Femur (tissue), 1 donor: ENCODE measurements at places on chromosomes 16 and 17.

DNA sequence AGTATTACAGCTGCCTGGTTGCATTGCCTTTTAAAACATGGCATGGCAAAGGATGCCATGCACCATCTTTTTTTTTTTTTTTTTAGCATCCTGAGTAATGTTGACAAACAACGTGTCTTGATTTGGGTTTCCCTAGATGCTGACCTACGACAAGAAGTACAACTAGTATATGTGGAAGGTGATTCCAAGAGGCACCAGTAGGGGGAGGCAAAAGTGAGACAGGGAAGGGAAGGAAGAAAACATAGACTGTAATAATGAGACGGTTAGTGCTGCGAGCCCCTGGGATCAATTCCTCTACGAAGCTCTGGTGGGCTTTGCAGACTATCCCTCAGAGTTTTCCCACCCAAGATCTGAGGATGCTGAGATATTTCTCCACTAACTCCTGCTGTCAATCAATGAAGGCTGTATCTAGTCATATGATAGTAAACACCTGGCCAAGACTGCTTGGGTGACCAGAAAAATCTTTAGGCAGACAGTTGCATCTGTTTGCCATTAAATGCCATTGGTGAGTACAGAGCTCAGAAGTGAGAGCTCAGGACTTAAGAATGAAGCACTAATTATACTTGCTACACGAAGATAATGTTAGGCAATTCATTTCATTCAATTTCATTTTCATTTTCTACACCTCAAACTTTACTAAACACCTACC lies 458.6 kb upstream of the GOT2 start:
- DNase-seq: no peak

DNA sequence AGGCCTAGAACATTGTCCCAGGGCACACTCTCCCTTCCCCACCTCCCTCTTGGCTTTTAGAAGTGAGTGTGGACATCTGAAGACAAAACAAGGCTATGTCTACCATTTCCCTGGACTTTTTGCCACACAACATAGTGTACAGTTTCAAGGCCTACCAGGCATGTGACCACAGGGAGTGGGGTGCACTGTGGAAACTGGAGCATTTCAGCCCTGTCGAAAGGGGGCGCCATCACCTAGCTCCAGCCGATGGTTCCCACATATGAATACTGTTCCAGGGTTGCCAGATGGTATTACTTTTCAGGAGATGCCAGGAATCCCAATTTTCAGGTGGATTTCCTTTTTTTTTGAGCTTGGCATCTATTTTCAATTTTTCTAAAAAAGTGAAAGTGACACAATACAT lies 140.7 kb downstream of the KATNIP start:
- DNase-seq: no peak

- DNase-seq: peak; percentile 58
These were observed 20.9 kb downstream of the MRC2 start for GRCh38 chr17:62648251-62648955.

DNA sequence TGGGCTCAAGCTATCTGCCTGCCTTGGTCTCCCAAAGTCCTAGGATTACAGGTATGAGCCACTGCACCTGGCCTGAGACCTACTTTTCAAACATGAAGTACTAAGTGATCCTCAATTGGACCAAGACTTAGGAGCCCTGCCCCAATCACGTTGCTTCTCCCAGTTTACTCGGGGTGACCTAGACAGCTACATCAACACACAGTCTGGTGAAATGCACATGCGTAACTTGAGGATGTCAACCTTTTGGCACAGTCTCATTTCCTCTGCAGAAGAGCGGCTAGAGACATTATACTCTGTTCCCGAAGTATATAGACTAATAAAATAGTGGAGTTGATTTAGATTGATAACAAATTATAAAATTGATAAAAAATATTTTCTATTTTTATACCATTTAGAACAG lies 17.1 kb downstream of the FTO start:
- DNase-seq: no peak

GRCh38 chr16:24966031-24966430 lies 49.1 kb downstream of the ARHGAP17 start:
- no peak for DNase-seq

GRCh38 chr17:64245218-64246145 lies 17.6 kb downstream of the TEX2 start:
- DNase-seq: no peak

GRCh38 chr16:81861503-81861902 lies 82.4 kb downstream of the PLCG2 start:
- DNase-seq: peak; percentile 38

GRCh38 chr16:63653044-63653839 lies 1468.6 kb downstream of the CDH11 start:
- no peak for DNase-seq

GRCh38 chr17:39576187-39576586 lies 31.5 kb downstream of the NEUROD2 start:
- no peak for DNase-seq

GRCh38 chr17:50547035-50547735 lies at the start of gene SPATA20:
Gene SPATA20, plus strand, starts transcription at chr17:50547174. Its CDS starts 35 bp downstream, at chr17:50547209.
- peak; percentile 92 for DNase-seq

DNA sequence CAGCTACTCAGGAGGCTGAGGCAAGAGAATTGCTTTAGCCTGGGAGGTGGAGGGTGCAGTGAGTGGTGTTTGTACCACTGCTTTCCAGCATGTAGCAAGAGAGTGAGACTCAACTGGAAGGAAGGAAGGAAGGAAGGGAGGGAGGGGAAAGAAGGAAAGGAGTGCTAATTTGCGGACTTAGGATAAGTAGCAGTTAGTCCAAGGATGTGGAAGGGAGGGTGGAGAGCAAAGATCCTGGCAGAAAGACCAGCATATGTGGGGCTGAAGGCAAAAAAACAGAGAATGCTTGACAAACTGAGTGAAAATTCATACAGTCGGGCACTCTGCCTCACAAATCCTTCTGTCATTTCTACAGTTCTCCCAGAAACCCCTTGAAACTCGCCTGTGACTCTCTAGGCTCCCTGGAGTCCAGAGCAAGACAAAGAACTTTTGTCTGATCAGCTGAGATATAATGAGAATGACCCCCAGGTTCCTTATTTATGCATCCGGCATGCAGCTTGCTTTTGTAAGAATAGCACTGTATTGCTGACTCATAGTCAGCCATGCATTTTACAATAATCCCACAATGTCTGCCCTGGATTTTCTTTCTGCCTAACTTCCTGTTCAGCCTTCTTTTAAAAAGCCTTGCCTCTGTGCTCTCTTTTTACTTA lies 31.5 kb downstream of the CDK5RAP3 start:
- DNase-seq: no peak

DNA sequence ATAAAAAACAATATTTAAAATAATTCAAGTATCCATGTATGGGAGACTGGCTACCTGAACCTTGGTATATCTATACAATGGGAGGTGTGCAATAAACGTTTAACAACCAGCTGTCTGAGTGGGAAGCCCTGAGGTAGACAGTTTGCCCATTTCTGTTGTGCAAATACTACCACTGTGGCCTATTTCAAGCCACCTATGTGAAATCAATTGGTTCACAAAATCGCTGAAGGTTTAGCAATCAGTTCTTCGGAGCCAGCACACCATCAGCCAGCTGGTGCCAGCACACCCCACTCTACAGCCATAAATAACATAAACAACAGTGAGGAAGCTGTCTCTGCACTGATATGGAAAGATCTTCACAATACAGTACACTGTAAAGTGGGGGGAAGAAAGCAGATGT lies 46.7 kb upstream of the KDM8 start:
- DNase-seq: no peak

- DNase-seq: no peak
These were observed 77.2 kb downstream of the RTN4RL1 start for GRCh38 chr17:1947743-1948516.
